ENCODE measurements at places on chromosomes 5 and 9. TPM values are rescaled to one million over a fixed set of nuclear protein-coding genes. Genes with fewer than 3 reads are reported as not detected.
A peak's percentile ranks its signal among the peaks of the same experiment; 100 is the strongest.

DNA sequence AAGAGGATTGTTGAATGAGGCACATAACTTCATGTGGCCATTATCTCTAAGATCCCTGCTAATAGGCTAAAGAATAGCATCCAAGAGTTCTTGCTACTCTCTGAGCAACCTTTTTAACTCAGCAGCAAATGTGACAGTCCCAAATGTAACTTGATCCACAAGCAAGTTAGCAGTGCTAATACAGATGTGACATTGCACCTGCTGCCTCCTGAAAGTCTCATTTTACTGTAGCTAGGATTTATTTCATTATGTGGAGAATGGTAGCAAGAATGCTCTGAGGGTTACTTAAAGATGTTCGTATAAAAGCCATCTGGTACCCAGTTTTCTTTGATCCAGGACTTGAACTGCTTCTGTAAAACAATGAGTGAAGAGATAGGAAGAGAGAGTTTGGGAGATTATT, 45.8 kb downstream of the CDH10 start:
- H3K27me3 ChIP-seq: no peaks in the 10 kb centered on the region
- H3K27ac ChIP-seq: no peak overlapping the region
- no peak overlapping the region for H3K4me3 ChIP-seq
- H3K36me3 ChIP-seq: peaks cover 6% of the 10 kb centered on the region

GRCh38 chr5:40634154-40634553, 45.6 kb upstream of the PTGER4 start:
- no peaks in the 10 kb centered on the region for H3K27me3 ChIP-seq
- H3K4me3 ChIP-seq: no peak overlapping the region
- H3K36me3 ChIP-seq: peaks cover 27% of the 10 kb centered on the region
- H3K4me1 ChIP-seq: peaks cover 5% of the 10 kb centered on the region

DNA sequence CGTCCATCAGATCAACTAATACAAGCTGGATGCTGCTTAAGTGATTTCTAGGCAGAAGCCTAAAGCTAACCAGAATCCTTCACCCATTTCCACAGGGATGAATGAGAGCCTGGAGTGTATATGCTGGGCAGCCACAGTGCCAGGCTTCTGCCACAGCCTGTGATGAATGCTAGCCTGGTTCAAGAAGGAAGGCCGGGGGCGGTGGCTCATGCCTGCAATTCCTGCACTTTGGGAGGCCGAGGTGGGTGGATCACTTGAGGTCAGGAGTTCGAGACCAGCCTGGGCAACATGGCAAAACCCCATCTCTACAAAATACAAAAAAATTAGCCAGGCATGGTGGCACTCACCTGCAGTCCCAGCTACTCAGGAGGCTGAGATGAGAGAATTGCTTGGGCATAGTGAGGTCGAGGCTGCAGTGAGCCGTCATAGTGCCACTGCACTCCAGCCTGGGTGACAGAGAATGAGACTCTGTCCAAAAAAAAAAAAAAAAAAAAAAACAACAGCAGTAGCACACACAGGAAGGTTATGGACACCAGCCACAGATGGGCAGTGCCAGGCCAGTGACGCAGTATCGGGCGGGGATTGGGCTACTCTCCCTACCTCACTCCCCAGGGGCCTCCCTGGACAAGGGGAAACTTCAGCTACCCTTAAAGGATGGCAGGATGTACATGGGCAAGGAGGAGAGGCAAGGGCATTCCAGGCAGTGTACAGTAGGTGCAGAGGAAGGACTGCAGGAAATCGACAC, 23.1 kb upstream of the HMCN2 start:
- H3K27me3 ChIP-seq: peaks cover 3% of the 10 kb centered on the region
- peaks cover 28% of the 10 kb centered on the region for H3K4me1 ChIP-seq
- H3K36me3 ChIP-seq: no peaks in the 10 kb centered on the region
- DNase-seq: no peak

DNA sequence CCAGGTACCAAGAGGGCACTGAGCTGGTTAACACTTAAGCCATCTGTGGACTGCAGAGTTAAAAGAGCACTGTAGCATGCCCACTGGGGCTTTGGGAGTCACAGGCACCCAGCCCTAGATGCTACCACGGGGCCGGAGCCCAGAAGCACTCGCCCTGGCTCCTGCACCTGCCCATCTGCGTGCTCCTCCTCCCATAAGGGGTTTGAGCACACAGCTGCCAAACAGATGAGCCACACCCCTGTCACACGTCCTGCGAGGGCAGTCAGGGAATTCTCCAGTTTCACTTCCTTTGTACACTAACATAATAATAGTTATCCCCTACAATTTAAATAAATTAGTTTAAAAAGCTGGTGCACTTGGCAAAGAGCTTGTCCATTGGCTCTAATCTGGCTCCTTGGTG, 4.5 kb upstream of the PCA3 start:
- H3K27me3 ChIP-seq: peaks cover 24% of the 10 kb centered on the region
- H3K4me3 ChIP-seq: no peak overlapping the region
- H3K4me1 ChIP-seq: no peaks in the 10 kb centered on the region

DNA sequence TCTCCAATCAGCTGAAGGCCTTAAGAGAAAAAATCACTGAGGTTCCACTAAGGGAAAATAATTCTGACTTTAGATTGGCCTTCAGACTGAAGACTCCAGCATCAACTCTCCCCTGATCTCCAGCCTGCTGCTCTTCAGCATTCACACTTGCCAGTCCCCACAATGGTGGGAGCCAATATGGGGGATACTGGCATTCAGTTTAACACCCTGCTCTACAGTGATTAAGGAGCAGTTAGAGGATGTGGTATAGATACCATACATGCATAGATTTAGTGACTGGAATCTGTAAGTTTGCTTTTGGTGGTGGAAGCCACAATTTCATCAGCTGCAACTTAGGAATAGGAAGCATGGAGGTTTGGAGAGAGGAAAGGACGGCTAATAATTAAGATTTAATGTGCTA, 2017.7 kb upstream of the CDH6 start:
- H3K4me1 ChIP-seq: no peaks in the 10 kb centered on the region
- DNase-seq: no peak
- H3K36me3 ChIP-seq: peaks cover 17% of the 10 kb centered on the region

GRCh38 chr9:116285320-116285719, 131.7 kb downstream of the PAPPA start:
- H3K36me3 ChIP-seq: no peaks in the 10 kb centered on the region
- no peak overlapping the region for H3K27ac ChIP-seq
- H3K27me3 ChIP-seq: peaks cover 5% of the 10 kb centered on the region

GRCh38 chr5:67192719-67193438, 3.7 kb downstream of the CD180 start:
- no peak overlapping the region for H3K27ac ChIP-seq
- no peak for DNase-seq
- H3K4me3 ChIP-seq: no peak overlapping the region
- H3K27me3 ChIP-seq: peaks cover 2% of the 10 kb centered on the region

- H3K27me3 ChIP-seq: no peaks in the 10 kb centered on the region
- no peak for DNase-seq
- H3K27ac ChIP-seq: peak overlapping the region; percentile 10
- H3K36me3 ChIP-seq: no peaks in the 10 kb centered on the region
Observed at GRCh38 chr9:124671861-124672260, 99.2 kb downstream of the NR6A1 start.

- H3K4me3 ChIP-seq: no peak overlapping the region
- H3K27ac ChIP-seq: no peak overlapping the region
- peaks cover 21% of the 10 kb centered on the region for H3K27me3 ChIP-seq
- DNase-seq: no peak
Observed at GRCh38 chr5:37810311-37810710, 29.5 kb downstream of the GDNF start.

DNA sequence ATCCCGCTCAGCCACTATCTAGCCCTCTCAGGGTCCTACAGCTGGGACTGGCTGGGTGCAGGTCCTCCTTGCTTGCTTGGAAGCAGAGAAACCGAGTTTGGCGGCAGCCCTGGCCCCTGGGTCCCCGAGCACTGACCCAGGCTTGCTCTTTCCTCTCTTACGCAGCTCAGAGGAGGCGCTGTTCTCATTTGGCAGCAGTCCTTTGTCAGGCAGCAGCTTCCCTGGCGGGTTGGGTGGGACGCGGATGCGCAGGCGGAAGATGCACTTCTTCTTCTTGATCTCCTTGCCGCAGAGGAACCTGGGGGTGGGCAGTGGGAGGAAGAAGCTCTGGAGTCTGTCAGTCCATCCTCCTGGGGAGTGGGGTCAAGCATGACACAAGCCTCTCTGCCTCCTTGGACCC, 14.5 kb downstream of the PHF19 start:
- DNase-seq: no peak
- H3K27ac ChIP-seq: no peak overlapping the region

DNA sequence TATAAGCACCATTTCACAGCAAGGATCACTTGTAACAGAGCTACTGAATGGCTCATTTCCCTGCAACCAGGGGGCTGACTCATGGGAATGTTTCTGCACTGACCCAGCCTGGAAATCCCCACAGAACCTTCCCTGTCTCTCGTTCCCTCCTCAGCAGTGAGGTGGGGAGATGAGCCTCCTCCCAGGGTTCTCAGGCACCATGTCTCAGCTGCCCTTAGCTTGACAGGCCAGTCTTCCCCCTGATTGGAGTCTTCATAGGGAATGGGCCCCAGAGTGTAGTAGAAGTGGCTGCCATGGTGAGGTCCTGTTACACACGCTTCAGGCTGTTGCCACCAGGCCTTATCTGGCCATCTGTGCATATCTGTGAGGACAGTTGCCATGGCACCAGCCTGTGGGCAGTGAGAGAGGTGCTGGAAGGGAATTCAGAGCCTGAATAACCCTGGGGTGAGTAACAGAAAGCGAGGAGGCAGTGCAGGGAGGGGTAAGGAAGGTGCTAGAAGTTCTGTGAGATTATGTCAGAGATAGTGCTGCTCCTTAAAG, 324.4 kb downstream of the ENC1 start:
- H3K4me3 ChIP-seq: no peak overlapping the region
- no peaks in the 10 kb centered on the region for H3K36me3 ChIP-seq
- peaks cover 37% of the 10 kb centered on the region for H3K27me3 ChIP-seq
- peaks cover 6% of the 10 kb centered on the region for H3K4me1 ChIP-seq

DNA sequence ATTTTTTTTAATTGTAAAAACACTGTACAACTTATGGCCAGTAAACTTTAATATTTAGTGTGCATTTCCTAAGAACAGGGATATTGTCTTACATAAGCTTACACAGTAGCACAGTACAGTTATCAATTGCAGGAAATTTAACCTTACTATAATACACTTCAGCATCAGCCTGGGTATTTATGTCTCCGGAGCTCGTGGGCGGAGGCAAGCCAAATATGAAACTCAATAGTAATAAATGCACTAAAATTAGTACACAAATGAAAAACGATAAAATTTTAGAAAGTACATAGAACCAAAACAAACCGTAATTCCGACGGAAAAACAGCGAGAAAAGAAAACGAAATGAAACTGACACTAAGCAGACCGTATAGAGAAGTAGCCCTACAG, 91.2 kb downstream of the ANXA2R start:
- no peaks in the 10 kb centered on the region for H3K27me3 ChIP-seq
- peak overlapping the region; percentile 97 for H3K4me3 ChIP-seq
- DNase-seq: no peak
- peaks cover 33% of the 10 kb centered on the region for H3K4me1 ChIP-seq

DNA sequence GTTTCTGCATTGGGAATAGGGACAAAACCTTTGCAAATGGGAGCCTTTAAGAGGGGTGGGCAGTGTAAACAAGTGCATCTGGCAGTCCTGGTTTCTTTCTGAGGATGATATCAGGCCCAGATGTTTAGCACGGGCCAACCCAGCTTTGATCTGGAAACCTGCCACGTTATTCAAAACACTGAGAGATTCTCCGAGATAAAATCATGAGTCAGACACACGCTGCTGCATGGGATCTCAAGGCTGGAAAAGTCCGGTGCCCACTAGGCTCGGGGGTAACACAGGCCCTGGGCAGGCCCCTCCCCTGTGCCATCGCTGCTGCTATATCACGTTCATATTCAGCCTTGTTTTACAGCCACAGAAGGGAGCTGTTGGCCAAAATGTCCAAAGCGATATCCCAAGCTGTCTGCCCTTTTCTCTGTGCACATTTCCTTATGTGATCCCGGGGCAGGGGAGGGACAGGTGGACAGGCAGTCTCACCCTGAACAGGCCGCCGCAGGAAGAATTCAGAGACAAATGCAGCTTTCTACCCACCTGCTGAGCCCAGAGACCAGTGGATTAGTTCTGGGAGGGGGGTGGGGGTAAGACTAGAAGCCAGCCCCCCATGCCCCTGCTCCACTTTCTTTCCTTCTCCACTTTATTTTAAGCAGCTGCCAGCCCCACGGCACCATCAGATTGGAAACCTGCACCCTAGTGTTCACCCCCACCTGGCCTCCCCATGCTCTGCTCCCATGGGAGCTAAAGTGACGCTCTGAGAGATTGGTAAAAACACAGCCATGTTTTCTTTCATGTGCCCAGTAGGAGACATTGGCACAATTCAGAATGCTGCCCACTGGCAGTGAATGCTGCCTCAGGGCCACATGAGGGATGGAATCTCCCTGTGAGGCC, 63.1 kb downstream of the TMOD1 start:
- H3K27me3 ChIP-seq: peaks cover 7% of the 10 kb centered on the region
- H3K36me3 ChIP-seq: no peaks in the 10 kb centered on the region
- H3K4me3 ChIP-seq: no peak overlapping the region
- no peaks in the 10 kb centered on the region for H3K4me1 ChIP-seq

- no peaks in the 10 kb centered on the region for H3K36me3 ChIP-seq
- DNase-seq: no peak
- H3K4me1 ChIP-seq: no peaks in the 10 kb centered on the region
- H3K4me3 ChIP-seq: no peak overlapping the region
Observed at GRCh38 chr9:101268426-101268825, 116.4 kb downstream of the BAAT start.

GRCh38 chr5:136236479-136237083, 43.6 kb upstream of the SMIM32 start:
- DNase-seq: no peak
- H3K4me1 ChIP-seq: no peaks in the 10 kb centered on the region
- H3K27me3 ChIP-seq: peaks cover 3% of the 10 kb centered on the region
- H3K4me3 ChIP-seq: no peak overlapping the region

The C9orf43 gene
- total RNA-seq: 1.1 TPM

The STPG3 gene
- not detected for total RNA-seq

The C8G gene
- total RNA-seq: 2.4 TPM

The SH3TC2 gene
- not detected for total RNA-seq

The SHISAL2B gene
- total RNA-seq: not detected

The LCN12 gene
- total RNA-seq: 2.0 TPM

The SLC46A2 gene
- not detected for total RNA-seq

The TXNDC15 gene
- 69.9 TPM for total RNA-seq

The CDKN2B-AS1 gene
- total RNA-seq: 2.0 TPM

The MRPS27 gene
- total RNA-seq: 61.0 TPM

The PROP1 gene
- not detected for total RNA-seq

The HTR4 gene
- not detected for total RNA-seq

The HK3 gene
- total RNA-seq: 13.3 TPM

The SLC6A7 gene
- total RNA-seq: not detected

Data from natural killer cell treated with Interleukin-12 subunit alpha and Interleukin-12 subunit beta and Interleukin-15 and Interleukin-18, amount 100 ng/mL, for 72 hours (primary cell).